GOT3 (cell line): ENCODE measurements at places on chromosomes 6 and 20.

DNA sequence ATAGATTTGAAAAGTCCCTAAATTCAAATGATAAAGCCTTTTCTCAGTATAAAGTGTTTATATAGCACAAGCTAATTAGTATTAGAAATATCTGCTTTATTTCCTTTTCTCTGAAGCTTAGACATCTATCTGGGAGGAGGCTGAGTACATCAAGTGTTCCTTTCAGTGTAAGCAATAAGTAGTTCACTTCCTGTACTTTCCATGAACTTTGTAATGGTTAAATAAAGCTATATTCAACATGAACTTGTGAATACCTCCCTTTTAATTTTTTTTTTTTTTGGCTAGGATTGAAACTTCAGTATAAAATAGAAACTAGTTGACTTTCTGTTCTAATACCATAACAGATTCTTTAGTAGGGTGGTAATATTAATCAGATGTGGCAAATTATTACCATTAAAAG, 190.9 kb downstream of the CENPW start:
- no peak for DNase-seq

DNA sequence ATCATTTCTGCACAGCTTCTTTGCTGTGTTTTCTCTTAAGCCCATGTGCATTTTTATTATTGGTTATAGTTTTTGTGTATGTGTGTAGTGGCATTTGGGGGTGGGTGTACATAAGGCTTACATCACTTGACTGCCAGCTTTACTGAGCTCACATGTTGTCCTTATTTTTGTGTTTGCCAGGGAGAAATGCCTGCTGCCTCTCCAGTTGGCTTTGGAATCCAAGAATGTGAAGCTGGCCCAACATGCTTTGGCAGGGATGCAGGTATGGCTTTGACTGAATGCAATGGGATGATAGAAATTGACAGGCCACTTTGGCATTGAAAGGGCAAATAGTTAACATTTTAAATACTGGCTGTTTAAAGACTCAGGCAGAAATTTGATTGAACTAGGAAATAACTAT, 11.4 kb downstream of the PBOV1 start:
- no peak for DNase-seq

- no peak for DNase-seq
Measured at GRCh38 chr20:61135968-61136367, 116.1 kb upstream of the CDH4 start.

GRCh38 chr6:12071064-12071615, 59.0 kb downstream of the HIVEP1 start:
- no peak for DNase-seq

- DNase-seq, result no peak
Measured at GRCh38 chr20:58394801-58395200, 5.8 kb downstream of the VAPB start.

DNA sequence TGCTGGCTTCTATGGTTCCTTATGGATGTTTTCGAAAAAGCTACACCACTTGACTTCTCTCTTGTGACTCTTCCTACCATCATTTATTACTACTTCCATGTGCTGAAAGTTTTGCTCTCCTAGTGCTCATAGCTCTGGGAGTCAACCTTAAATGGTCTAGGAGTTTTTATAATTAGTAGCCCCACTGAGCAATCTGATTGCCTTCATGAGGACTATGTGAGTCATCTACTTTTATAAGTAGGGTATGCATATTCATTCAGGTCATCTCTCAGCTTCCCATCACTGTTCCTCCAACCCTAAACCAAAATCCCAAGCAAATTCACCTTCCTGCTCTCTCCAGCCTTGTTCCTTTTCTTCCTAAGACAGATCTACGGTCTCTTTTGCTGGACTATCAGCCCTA, 17.4 kb upstream of the FAXC start:
- no peak for DNase-seq

- DNase-seq, result no peak
Measured at GRCh38 chr20:45842169-45842812, 8.7 kb downstream of the SNX21 start.

- DNase-seq, result peak; percentile 36
Measured at GRCh38 chr20:62642666-62643520, 590 bp downstream of the SLCO4A1 start.

DNA sequence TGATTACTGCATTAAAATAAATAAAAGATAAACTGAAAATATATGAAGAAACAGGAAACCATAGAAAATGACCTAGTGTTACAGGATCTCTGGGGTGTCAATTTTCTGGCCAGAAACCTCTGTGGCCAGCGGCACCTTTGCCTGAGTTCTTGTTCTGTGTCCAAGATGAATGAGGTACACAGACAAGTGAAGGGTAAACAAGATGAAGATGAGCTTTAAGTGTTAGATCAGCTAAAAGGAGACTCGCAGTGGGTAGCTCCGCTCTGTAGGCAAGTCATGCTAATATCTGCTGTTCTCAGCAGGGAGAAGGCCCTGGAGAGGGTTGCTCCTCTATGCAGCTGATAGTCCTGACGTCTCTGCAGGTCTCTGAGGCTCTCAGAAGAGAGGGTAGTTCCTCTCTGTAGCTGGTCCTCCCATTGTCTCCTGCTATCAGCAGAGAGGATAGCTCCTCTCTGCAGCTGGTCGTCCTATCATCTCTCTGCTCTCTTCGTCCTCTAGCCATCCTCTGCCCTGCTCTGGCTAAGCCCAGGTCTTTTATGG, 35.9 kb upstream of the TBC1D22B start:
- no peak for DNase-seq

- no peak for DNase-seq
Measured at GRCh38 chr6:117270055-117270842, 4.9 kb downstream of the VGLL2 start.

DNA sequence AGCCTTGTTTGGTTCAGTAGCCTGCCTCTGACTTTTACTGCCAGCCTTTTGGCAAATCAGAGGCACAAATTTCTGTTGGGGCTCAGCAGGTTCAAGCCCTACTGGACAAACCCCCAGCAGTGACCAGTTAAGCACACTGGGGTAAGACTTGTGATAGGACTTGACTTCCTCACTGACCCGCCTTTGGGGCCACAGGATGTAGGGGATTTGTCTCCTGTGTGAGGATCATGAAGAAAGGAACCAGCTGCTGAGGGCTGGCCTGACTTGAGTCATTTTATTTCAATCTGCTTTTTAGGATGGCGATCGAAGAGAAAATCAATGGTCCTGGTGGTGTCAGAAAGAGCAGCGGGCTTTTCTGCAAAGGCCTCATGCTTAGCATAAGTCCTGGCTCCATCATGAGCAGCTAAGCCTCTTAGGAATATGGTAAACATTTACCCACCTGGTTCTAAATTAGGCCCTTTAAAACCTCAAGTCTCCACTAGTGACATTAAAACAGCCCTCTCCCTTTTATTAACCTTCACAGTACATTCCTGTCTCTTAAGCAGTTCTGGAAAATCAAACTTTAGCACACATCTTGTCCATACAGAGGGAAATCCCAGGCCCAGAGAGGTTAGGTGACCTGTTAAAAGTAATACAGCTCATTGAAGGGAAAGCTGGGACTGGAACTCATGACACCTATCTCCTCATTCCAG, 16.6 kb downstream of the CHMP4B start:
- no peak for DNase-seq

- no peak for DNase-seq
Measured at GRCh38 chr6:47000842-47001241, 41.3 kb downstream of the ADGRF1 start.

DNA sequence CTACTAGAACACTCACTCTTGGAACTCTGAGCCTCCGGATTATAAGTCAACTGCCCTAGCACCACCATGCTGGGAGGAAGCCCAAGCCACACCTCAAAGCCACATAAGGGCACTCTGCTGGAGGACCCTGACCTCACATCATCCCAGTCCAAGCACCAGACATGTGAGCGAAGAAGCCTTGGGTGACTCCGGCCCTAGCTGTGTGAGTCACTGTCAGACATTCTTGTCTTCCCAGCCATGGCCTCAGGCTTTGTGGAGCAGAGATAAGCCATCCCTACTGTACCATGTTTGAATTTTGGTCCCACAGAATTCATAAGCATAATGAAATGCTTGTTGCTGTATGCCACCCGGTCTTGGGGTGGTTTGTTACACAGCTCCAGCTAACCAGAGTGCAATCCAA, 247.7 kb downstream of the SOD2 start:
- DNase-seq, result no peak

- no peak for DNase-seq
Measured at GRCh38 chr6:44269921-44270525, at the start of gene TMEM151B. TSS of gene TMEM151B (plus strand) at chr6:44270450. CDS start at chr6:44270743, 293 bp downstream.

GRCh38 chr6:27154696-27155095, 92.8 kb upstream of the PRSS16 start:
- DNase-seq, result no peak

DNA sequence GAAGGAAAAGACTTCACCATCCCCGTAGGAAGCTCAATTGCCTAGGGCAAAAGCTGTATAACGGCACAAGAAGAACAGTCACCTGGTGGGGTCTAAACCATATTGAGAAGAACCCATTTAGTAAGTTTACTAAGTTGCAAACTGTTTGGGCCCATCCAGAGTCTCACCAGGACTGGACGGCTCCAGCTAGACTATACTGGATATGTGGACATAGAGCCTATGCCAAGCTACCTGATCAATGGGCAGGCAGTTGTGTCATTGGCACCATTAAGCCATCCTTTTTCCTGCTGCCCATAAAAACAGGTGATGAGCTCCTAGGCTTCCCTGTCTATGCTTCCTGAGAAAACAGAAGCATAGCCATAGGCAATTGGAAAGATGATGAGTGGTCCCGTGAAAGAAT, 293.9 kb downstream of the RNGTT start:
- no peak for DNase-seq

GRCh38 chr6:168361766-168362165, 42.2 kb upstream of the DACT2 start:
- DNase-seq, result no peak

DNA sequence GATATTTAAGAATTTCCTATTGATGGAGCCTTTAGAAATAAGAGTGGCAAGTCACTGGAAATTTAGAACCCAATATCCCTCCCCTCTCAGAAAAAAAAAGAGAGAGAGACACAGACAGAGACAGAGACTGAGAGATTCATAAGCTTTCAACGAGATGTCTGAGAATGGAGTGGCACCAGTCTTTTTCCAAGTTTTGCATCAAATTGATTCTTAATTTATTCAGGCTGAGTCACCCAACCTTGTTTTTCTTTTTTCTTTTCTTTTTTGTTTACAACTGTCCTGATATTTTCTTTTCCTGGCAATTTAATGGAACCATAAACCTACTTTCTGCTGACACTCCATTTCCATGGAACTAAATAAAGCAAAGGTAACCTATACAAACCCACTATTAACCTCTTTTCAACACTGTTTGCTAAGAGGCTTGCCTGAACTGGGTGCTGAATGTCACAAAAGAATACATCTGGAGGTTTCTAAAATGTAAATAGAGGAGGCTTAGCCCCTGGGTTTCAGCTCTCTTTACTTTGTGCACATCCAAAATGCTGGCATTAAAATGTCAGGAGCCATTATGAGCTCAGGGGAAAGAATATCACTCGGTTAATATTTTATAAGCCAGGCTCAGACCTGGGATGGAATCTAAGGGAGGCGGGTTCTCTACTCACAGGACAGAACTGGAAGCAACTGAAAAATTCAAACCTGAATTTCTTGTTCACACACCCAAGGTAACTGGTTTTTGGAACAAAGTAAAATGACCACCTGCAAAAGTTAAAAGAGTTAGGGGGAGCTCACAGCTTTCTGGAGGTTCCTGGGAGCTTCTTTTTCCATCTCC, 100.8 kb downstream of the BFSP1 start:
- no peak for DNase-seq

- DNase-seq, result no peak
Measured at GRCh38 chr6:19554356-19555225, 282.6 kb upstream of the ID4 start.
